Right renal pelvis (tissue), 4 donors: ENCODE measurements at places on chromosomes 13 and 19.

GRCh38 chr13:44231786-44232516, 141.7 kb upstream of the SERP2 start:
- DNase-seq = no peak

DNA sequence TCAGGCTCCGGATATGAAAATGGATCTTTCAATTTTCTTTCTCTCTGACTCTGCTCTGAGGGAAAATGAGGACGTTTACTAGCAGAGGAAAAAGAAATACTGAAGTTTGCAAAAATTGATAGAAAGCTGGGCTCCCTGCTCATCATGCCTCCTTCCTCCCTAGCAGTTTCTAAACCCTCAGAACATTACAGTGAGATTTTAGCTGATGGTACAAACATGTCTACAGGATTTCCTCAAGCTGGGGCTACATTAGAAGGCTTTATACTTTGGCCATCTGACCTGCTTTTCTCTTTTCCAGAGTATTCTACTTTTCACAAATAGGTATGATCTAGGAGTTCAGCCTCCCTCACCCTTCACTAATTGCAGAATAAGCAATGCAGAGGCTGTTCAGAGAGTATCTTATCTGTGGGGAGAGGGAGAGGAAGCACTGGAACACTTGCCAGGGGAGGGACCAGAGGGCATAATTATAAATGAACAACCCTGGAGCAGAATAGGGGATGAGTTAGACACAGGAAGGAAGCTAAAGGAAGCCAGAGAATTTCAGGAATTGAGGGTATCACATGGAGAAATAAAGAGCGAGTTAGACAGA, 30.0 kb downstream of the CEACAM1 start:
- DNase-seq = no peak

GRCh38 chr19:39941151-39941550, 6.7 kb upstream of the FCGBP start:
- no peak for DNase-seq

- DNase-seq = no peak
Observed at GRCh38 chr19:43806848-43807247, 4.6 kb upstream of the LYPD5 start.

DNA sequence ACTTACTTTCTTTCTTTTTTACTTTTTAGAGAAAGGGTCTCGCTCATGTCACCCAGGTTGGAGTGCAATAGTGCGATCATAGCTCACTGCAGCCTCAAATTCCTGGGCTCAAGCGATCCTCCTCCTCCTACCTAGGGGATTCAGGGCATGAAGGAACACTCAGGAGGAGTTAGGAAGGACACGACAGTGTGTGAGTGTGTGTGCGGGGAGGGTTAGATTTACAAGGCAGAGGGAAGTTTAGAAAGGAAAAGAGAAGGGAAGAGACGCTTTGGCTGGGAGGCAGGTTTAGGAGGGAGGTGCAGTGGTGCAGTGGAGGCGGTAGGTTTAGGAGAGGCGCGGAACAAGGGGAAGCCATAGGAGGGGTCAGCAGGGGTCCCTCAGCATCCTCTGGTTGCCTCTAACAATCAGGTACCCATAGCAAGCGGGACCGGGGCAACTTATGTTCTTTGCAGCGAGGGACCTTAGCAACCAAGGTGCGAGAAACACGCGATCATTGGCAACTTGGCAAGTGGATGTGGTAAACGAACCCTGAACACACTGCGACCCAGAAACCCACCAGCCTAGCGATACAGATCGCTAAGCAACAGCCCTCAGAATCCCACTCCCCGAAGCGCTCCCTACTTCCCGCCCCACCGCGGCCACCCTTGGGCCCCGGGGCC, 501 bp downstream of the SIRT2 start:
- no peak for DNase-seq

GRCh38 chr13:85724546-85725432, 74.4 kb downstream of the SLITRK6 start:
- no peak for DNase-seq

GRCh38 chr13:25928941-25929505, 122.8 kb downstream of the SHISA2 start:
- DNase-seq = no peak

DNA sequence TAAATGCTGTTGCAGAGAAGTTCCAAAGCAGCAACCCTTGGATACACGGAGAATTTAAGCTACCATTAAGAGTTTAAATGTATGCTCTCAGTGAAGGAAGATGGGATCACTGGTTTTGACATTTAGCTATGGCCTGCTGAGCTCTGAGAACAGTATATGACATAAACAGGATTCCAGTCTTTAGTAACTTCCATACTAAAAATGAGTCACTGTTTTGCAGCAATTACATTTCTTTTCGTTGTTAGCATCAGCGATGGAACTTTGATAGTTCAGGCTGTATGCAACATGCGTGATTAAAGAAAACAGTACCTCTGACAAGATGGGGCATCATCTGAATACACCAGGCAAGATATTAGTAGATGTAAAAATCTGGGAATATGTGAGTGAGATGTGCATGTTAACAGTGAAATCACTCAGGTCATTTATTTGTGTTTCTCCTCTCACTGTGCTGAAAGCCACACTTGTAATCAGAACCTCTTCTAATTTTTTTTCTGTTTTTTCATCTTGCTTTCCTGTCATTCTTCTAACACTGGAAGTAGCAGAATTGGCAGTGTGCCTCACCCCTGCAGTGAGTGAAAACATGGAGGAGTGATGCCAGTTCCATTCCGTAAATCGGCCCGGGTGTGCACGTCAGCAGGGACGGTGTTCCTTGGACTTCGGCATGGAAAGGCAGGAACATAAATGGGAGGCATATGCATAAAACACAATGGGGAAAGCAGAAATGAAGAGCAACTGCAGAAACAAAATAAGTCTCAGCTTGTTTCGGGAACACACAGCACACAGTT, 361.5 kb downstream of the OXGR1 start:
- DNase-seq = no peak

- no peak for DNase-seq
Observed at GRCh38 chr19:32630338-32630737, 44.6 kb downstream of the ANKRD27 start.

DNA sequence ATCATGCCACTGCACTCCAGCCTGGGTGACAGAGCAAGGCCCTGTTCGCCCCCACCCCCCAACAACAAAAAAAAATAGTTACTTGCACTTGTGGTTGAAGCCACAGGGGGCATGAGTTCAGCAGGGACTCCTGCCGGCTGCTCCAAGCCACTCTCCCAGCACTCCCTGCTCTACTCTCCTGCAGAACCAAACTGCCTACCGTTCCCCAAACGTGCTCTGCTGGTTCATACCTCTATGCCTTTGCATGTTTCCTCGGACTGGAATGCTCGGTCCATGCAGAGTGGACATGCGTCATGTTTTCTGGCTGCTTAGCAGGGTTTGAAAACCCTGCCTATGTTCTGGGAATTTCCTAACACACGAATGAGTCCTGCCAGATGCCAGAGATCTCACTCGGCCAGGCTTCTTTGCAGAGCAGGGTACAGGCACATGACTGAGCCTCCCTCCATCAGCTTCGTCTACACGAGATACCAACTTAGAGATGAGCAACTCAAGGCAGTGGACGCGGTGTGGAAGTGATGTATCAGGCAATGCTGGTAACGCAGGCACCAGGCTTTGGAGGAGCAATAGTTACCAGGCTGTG, 8.5 kb upstream of the SLC25A15 start:
- no peak for DNase-seq

DNA sequence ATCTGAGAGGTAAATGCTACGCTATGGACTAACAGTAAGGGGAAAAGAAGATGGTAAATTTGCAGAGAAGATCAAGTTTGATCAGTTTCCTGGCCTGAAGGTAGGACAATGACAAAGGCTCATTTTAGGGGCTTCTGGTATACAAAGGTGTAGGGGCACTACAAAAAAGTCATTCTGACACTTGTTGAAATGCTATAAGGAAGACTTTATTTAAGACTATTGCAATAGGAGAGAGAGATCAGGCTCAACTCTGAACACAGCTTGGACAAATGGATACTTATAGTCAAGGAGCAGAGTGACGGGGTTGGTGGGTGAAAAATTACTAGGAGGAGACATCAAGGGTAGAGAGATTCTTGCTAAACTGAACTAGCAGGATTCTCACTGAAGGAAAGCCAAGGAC, 37.2 kb upstream of the KPNA3 start:
- DNase-seq = no peak

DNA sequence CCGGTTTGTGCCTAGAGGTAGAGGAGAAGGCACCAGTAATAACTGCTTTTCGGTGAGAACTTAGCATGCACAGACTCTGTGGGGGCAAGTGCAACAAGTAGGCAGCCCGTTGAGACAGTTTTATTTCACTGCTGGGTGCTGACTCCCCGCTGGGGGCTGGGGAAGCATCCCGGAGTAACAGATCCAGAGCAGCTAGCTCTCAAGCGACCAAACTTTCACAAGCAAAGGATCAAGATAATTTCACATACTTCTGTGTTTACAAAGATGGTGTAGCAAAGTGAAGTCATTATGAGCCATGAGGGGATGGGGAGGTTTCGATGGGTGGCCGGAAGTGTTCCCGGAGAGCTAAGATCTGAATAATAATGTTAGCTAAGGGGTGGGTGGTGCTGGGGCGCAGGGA, 2.8 kb downstream of the NACC1 start:
- DNase-seq = no peak

GRCh38 chr13:46278474-46278873, 66.7 kb downstream of the LRRC63 start:
- no peak for DNase-seq

DNA sequence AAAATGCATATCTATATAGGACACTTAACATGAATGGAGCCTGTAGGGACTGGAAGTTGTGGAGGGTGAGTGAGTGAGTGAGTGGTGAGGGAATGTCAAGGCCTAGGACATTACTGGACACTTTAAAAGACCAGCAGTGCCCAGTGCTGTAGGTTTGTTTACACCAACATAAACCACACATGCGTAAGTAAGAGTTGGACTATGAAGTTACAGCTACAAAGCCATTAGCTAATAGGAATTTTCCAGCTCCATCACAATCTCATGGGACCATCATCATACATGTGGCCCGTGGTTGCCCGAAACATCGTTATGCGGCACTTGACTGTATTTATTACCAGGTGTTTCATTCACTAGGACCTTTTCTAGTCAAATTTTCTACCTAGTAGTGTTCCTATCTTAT, 49.2 kb downstream of the LATS2 start:
- no peak for DNase-seq

DNA sequence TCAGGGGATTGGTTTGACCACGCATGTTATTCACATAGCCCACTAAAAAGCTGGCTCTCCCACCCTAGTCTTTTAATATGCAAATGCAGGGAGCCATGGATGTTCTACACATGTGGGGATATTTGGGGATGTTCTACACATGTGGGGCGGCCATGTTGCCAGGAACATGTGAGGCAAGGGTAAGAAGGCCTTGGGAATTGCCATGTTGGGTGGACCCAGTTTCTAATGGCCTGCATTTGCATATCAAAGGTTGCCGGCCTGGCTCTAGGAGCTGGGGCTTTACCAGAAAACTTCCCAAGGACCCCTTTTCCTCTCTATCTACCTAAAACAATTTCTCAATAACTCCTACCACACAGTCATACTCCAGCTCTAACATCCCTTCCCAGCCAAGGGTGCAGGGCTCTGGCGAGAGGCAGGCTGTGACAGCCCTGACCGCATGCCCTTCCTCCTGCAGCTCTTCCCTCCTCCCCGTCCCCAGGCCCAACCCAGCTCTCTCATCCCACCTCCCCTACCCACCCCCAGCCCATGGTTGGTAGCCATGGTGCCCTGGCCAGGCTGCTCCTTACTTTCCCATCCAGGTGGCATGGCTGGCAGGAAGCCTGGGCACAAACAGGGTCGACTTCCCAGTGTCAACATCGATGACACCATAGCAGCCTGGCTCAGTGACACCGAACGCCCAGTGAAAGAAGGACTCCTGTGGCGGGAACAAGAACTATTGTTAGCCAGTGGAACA, 11.0 kb downstream of the PEPD start:
- no peak for DNase-seq

DNA sequence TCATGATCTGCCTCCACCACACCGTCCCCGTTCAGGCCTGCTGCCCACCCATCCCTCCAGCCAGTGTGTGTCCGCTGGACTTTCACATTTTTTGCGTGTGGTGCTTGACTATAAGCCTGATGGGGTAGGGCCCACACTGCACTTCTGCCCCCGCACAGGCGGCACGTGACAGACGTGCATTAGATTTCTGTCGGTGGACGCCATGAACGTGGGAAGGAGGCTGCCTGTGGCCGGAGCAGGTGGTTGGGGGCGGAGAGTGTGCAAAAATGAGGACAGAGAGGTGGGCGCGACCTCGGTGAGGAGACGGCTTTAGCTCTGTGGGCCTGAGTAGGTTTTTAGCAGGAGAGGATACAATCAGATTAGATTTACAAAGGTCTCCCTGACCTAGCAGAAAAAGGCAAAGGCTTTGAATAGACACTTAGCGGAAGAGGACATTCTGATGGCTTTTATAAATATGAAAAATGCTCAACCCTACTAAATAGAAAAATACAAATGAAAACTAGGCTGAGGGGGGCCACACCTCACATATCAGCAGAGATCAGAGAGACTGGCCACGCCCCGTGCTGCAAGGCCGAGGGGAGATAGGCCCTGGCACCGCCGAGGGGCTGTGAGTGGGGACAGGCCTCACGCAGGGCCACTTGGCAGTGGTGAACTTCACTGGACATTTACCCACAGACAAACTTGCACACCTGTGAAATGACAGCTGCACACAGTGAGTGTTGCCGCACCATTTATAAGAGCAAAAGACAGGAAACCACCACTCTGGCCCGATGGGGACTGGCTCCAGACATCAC, 25.4 kb downstream of the PAK4 start:
- no peak for DNase-seq

DNA sequence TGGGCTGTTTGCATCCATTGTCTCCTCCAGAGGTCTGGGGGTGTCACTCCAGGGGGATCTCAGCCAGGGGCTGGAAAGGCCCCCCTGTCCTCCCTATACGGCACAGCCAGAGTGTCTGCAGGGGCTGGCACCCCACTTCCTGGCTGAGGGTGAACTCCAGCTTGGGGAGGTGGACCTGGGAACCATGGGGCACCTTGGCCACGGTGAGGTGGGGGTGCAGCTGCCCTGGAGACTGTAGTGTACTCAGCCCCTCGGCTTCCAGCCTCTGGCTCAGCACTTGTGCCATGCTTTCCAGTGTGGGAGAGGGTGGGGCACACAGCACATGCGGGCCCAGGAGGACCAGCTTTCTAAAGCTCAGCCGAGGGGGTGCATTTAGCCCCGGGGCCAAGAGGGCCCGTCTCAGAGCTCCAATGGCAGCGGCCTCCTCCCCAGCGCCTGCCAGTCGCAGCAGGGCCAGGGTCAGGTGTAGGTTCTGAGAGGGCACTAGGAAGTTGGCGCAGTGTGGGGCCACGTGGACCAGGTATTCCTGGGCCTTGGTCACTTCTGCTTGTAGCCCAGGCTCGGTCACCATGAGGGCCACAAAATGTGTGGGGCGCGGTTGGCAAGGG, 1.4 kb downstream of the LENG9 start:
- no peak for DNase-seq

- DNase-seq = no peak
Observed at GRCh38 chr19:13058951-13059660, 43.6 kb downstream of the LYL1 start.

GRCh38 chr13:53200498-53201453, 172.2 kb downstream of the OLFM4 start:
- peak; percentile 41 for DNase-seq

- DNase-seq = no peak
Observed at GRCh38 chr19:31114585-31114984, 234.7 kb downstream of the TSHZ3 start.
